ENCODE measurements at places on chromosomes 12 and 14.
A peak's percentile ranks its signal among the peaks of the same experiment; 100 is the strongest.

DNA sequence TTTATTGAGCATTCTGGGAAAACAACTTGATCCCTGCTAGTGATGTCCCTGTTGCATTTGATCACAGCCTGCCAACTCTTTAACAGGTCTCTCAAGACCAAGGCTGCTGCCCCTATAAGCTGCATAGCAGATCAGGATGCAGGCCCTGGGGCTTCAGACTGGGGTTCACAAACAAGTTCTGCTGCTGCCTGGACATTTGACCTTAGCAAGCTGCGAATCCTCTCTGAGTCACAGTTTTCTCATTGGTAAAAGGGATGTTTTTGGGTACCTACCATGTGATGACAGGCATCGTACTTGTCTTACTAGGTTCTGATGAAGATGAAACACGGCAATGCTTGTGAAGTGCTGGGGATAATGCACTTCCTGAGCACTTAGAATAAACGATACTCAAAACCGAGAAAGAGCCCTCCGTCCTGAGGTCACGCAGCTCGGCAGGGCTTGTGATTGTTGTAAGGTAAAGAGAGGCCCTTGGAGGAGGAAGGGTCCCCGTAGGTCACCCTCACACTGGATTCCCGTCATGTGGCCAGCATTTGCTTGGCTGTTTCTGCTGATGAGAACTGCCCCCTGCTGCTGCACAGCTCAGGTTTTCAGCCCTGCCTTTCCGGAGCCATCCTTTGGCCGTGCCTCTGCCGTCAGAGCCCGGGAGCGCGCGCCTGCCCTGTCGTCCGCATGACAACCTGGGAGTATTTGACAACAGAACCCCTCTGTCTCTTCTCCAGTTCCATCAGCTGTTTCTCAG lies 39.1 kb downstream of the TSPAN9 start:
- DNase-seq: no peak

DNA sequence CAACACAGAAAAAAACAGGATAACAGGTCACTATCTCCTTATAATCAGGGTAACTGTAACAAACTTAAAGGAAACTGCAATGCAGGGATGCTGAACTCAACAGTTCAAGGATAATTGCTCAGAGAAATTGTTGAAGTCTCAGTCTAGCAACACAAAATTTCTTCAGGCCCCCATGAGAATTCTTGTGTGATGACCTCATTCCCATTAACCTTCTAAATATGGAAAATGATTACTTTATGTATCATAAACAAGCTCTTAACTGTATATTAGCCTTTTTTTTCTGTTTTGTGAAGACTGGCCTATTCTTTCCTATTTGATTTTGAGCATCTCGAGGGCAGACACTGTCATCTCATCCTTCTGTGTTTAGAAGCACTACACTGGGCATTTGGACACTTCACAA lies 47.1 kb downstream of the IGF1 start:
- DNase-seq: no peak

DNA sequence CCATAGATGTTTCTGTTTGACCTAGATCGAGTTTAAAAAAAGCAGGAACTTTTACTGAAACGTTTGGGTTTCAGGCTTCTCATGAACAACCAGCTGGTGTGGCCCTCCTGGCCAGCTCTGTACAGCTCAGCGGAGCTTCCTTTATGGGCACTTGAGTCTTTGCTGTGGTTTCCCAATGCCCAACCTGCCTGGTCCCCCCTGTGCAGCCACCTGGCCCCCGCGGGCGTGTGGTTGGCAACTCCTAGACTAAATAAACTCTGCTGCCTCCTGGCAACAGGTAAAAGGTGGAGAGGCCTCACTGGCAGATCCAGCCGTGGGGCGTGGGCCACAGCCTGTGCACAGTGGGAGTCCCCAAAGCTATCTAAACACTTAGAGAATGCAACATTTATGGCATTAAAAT lies 38.7 kb downstream of the ADGRD1 start:
- DNase-seq: no peak

GRCh38 chr14:50846226-50846880 lies 15.4 kb upstream of the NIN start:
- peak; percentile 82 for DNase-seq

GRCh38 chr14:76583805-76584204 lies 177.5 kb upstream of the VASH1 start:
- no peak for DNase-seq

- no peak for DNase-seq
Observed at GRCh38 chr12:64600164-64600561, 10.1 kb upstream of the RASSF3 start.

- DNase-seq: no peak
Observed at GRCh38 chr12:5264006-5264405, 167.9 kb upstream of the NTF3 start.

DNA sequence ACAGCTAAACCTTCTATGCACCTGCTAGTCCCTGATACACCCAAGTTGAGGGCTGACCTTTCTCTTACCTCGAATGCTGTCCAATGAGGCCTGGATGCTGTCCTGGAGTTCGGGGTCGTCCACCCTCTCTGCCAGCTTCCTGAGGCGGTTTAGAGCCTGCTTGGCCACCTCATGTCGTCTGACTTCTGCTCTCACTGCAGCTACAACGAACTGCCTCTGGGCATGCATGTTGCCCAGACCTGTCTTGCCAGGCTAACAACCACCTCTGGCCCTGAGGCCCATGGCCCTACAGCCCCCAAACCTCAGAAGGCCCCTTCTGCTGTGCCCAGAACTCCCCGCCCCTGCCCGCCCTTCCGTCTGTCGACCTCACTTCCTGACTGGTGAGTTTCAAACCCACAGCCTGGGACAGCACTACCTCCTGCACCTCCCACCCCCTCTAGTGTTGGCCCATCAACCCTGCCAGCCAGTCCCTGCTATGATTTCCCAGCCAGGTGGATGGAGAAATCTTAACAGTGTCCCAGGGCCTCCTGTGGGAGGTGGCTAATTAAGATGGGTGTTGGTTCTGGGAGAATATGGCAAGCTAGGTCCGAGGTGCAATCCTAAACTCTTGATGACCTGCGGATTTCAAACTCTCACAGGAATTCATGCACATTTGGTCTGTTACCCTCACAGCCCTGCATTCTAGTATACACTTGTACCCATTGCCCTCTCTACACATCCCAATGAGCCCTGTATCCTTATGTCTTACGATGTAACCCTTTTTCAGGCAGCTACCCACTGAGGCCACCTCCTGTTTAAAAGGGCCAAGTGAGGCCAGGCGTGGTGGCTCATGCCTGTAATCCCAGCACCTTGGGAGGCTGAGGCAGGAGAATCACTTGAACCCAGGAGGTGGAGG lies 2.7 kb upstream of the TSPAN31 start:
- DNase-seq: no peak

GRCh38 chr12:67452119-67452805 lies 183.1 kb downstream of the CAND1 start:
- no peak for DNase-seq

DNA sequence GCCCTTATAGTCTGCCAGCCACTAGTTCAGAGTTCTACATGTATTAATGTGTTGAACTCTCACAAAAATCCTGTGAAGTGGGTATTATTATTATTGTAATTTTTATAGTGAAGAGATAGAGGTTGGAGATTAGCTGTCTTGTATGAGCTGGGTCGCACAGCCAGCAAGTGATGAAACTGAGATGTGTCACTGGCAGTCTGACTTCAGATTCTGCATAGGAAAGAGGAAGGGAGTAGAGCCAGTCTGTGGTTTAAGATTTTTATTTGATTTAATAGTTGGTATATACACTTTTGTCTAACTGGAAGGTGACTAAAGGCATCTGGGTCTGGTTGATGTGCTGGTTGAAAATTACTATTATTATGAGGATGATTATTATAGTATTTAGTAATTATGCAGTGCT lies 5.8 kb upstream of the FRS2 start:
- no peak for DNase-seq

GRCh38 chr12:111387747-111388323 lies 17.9 kb upstream of the SH2B3 start:
- no peak for DNase-seq

DNA sequence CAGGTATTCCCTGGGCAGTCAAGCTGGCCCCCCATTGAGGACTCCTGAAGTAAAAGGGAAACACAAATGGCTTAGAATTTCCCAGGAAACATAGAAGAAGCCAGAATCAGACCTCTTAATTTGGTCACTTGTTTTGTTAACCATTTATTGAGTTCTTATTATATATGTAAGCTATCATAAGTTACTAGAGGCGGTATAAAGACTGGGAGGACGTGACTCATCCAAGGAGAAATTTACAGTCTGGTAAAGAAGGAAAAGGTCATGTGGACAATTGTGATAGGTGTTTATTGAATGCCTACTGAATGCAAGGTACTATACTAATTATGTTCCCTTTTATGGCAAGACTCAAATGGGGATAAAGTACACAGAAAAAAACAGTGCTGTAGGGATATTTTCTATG lies 146.7 kb downstream of the DYRK2 start:
- DNase-seq: no peak

- DNase-seq: no peak
Observed at GRCh38 chr14:90263748-90264449, 7.5 kb downstream of the PSMC1 start.

DNA sequence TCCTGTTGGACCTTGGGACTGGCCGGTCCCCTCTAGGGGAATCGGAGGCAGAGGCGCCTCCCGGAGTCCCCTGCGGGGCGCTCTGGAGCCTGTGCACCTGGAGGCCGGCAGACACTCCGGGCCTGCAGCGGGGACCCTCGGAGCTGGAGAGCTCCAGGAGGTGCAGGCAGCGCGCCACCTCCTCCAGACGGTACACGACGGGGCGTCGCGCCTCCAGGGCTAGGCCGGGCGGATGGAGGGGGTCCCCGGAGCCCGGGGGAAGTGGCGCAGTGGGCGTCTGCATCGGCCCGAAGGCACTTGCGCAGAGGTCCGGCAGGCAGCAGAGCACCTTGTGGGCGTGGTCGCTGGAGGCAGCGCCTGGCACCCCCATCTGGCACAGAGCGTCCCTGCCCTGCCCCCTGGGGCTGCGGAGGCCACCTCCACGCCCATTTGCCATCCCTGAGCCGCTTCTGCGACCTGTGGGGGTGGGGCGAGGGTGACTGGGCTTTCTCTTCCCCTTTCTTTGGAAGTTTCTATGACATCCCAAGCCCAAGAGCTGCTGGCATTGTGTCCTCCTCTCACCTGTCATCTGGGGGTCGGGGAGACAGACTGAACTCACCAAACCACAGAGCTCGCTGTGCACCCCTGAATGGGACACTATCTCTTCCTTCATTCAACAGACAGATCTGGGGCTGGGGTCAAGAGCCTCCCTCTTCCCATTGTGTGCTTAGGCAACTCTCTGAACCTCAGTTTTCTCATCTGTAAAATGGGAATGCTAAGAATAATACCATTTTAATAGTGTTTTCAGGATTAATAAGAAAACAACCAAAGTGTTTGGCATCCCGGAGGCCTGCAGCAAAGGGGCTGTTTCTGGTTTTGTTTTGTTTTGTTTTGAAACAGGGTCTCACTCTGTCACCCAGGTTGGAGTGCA lies 37.5 kb upstream of the CORO1C start:
- no peak for DNase-seq

DNA sequence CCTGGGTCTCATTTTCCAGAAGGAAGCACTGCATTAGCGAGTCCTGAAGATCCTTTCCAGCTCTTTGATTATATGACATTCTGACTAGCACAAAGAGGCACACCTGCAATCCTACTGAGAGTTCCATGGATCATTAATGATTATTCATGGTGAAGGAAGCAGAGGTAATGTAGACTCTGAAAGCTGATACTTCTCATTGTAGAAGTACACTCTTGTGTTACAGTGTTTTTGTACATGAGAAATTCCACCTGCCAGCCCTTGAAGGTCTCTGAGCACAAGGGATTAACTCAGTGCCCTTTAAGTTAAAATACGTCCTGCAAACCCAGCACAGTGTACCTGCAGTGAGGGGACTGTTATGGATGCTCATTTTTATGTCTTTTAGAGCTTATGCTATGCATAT lies 558.8 kb upstream of the FBXO33 start:
- no peak for DNase-seq

DNA sequence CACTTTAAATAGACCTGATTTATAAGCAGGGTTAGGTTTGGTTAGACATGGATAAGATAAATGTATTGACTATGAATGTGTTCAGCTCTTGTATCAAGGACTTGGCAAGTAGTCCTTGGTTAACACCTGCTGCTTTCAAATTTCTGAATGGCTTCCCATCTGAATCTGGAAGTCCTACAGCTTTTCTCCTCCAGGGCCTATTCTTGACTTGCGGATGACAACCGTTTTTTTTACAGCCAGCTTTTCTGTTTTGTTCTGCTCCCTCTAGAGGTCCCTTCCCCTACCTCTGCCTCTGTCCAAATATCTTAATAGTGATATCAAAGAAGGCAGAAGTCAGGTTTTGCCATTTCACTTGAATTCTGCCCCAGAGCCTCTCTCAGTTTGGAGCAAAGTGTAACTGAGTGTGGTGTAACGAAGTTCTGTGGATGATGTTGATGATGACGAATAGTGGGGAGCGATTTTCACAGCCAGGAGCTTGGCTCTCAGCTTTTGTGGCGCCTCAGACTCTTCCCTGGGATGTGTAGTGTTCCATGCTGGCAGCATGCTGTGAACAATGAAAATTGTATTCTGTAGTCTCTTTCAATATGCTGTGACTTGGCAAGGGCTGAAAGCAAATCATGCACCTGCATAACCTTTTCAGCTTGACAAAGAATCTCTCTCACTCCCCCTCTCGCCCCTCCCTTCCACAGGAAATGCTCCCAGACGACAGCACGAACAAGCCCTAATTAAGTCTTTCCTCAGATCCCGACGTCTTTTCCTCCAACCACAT lies 5.0 kb upstream of the SLC4A8 start:
- no peak for DNase-seq

DNA sequence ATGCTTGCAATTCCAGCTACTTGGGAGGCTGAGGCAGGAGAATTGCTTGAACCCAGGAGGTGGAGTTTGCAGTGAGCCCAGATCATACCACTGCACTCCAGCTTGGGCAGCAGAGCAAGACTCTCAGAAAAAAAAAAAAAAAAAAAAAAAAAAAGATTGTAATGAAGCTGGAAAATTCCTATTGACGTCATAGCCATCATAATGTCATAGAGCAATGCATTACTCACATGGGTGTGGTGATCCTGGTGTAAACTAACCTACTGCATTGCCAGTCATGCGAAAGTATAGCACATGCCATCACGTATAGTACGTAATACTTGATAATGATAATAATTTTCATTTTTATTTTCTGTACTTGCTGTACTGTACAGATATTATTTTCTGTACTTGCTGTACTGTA lies 42.7 kb upstream of the NID2 start:
- no peak for DNase-seq

DNA sequence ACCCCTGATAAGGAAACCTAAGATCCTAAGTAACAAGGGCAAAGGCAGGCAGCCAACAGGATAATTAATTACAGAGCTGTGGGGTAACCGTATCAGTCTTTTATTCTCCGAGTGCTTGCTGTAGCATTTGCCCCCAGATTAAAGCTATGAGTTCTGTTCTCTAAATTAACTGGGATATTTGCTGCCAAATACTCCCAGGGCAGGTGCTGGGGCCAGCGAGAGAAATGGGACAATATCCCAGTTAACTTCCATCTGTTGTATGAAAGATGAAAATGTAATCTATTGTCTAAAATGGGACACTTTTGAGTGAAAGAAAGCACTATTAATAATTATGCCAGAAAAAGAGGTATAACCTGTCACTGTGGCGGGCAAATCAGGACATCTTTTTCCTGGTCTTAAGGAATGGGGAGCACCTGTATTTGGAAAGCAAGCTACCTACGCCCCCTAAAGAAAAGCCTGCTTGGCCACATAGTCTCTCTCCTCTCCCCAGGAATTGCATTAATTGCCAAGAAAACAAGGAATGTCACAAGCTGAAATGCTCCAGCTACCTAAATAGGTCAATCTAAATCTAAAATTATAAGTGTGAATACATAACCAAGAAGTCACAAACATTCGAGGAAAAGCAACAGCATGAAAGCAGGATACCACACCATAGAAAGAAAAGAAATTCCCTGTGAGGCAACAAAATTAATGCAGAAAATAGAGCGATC lies 26.7 kb upstream of the CFAP54 start:
- DNase-seq: no peak

- DNase-seq: peak; percentile 52
Observed at GRCh38 chr14:99809360-99809759, 16.1 kb downstream of the EML1 start.
